ENCODE measurements at places on chromosomes 2 and 18.
A peak's percentile ranks its signal among the peaks of the same experiment; 100 is the strongest.

GRCh38 chr18:66271962-66272361, 331.9 kb downstream of the CDH19 start:
- no peak for DNase-seq

- no peak for DNase-seq
Measured at GRCh38 chr18:58315739-58316215, 271.8 kb downstream of the NEDD4L start.

- DNase-seq = no peak
Measured at GRCh38 chr2:96203130-96204028, 5.2 kb downstream of the STARD7 start.

GRCh38 chr2:55949613-55950012, 26.0 kb upstream of the EFEMP1 start:
- no peak for DNase-seq

GRCh38 chr2:33510586-33510968, 34.1 kb downstream of the RASGRP3 start:
- no peak for DNase-seq

- DNase-seq = no peak
Measured at GRCh38 chr2:10889651-10890215, 22.0 kb upstream of the KCNF1 start.

DNA sequence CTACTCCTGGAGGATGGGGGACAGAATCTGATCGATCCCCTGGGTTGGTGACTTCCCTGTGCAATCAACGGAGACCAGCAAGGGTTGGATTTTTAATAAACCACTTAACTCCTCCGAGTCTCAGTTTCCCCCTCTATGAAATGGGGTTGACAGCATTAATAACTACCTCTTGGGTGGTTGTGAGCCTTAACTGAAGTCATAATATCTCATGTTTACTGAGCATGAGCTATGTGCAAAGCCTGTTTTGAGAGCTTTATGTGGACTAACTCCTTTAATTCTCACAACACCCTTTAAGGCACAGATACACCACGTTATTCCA, 844 bp downstream of the PROC start:
- DNase-seq = no peak

DNA sequence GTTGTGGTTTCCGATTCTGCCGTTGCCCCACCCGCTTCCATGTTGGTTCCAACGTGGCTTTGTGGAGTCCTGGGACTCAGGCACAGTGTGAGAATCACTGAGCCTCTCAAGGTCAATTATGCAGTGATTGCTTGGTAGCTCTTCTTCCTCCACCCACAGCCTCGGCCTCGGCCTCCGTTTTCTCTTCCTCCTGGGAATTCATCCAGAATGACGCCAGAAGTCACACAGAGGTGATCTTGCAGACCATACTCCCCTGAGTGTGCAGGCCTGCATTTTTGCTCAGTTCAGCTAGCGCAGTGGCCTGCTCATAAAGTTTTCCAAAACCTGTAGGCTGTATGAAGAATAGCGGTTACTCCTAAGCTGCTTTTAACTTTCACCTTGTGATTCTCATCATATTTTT, 273.3 kb downstream of the GBX2 start:
- DNase-seq = no peak

GRCh38 chr2:205066081-205066480, 520.8 kb downstream of the PARD3B start:
- no peak for DNase-seq

- no peak for DNase-seq
Measured at GRCh38 chr2:48364100-48364499, 165.9 kb upstream of the STON1 start.

DNA sequence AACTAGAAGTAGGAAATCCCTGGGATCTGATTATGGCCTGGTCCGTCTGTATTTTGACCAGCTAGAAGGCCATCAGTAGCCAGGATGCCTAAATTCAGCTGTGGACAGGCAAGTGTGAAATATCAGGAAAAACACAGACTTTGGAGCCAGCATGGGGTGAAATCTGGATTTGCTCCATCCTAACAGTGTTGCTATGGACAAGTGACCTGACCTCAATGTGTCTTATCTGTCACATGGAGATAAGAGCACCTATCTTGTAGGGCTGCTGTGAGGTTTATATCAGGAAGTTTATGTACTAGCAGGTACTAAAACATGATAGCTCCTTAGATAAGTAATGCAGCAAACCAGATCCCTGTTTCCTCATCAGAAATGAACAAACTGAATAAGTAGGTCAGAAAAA, 460.4 kb downstream of the STK39 start:
- no peak for DNase-seq

GRCh38 chr2:232133078-232133477, 171.6 kb downstream of the DIS3L2 start:
- no peak for DNase-seq

GRCh38 chr2:144971786-144972335, 451.9 kb upstream of the ZEB2 start:
- no peak for DNase-seq

DNA sequence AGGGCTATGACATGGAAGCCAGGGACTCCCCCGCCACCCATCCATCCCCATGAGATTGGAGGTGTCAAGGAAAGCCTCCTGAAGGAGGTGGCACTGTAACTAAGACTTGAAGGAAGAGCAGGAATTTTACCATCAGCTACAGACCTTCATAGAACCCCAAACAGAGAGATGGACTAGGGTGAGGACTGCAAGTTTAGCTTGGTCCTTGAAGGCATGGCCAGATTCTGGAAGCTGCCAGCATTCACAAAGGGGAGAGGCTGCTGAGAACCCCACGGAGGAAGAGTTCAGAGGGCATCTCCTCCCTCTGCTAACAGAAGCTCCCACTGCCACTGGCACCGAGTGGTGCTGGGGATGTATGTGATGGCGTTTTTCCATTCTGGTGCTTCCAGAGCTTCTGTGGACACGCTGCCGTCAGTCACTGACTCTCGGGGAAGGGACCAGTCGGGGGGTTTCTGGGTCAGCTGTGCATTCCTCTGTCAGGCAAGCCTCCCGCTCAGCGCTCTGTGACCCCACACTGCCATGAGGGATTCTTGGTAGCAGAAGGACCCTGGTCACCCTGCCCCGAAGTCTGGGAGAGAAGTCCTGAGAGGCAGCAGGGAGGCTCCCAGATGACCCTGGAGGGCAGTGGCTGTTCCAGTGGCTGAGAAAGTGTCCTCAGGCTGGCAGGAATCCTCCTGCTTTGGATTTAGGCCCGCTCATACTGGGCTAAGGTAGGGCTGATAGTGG, 18.1 kb downstream of the TMEM185B start:
- DNase-seq = no peak

- no peak for DNase-seq
Measured at GRCh38 chr18:50306944-50307343, 19.5 kb upstream of the CXXC1 start.

DNA sequence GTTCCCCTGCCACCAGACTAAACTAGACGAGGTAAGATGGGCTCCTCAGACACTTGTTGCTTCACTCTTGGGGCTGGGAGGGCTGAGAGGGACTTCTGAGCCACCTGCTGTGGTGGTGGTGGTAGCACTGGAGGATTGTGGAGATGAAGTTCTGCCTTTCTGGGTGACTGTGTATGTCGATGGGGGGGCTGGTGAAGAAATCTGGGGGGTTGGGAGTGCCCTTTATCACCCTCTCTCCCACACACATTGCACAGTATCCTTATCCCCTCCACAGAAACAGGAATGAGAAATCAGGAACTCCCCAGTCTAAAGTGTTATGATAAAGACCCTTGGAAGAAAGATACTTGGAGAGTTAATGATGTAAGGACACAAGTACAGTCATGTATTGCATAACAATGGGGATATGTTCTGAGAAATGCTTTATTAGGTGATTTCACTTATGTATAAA, 38.5 kb downstream of the HK2 start:
- no peak for DNase-seq

- DNase-seq = no peak
Measured at GRCh38 chr2:142875010-142875409, 2.5 kb upstream of the KYNU start.

DNA sequence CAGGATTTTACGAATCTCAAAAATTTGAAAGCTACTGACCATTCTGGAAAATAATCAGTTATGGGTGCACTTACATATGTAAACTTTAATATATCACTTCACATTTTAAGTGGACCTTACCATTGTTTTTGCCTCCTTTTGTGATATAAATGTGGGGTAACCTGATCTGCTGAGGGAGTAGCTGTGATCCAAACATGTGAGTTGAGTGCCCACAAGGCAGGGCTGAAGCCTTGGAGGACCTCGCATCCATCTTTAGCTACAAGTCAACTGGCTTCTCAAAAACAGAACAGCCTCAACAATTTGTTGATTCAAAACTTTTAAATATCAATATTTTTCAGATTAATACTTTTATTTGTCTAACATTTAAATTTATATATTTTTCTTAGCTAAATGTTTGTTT, 178.2 kb downstream of the PLCL1 start:
- no peak for DNase-seq

- no peak for DNase-seq
Measured at GRCh38 chr2:60677356-60677755, 78.7 kb upstream of the PAPOLG start.

DNA sequence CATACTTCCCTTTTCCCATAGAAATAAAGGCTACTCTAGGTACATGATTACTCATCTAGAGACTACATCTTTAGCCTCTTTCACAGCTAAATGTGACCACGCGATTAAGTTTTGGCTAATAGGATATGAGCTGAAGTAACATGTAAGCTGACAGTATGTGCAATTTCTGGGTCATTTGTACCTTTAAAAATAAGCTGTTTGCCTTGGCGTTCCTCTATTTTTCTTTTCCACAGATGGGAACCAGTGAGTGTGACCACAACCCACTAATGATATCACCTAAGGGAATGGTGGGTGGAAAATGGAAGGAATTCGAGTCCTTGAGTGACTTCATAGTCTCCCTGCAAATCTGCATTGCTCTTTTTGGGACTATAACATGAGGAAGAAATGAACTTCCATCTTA, 11.7 kb upstream of the NABP1 start:
- DNase-seq = no peak

DNA sequence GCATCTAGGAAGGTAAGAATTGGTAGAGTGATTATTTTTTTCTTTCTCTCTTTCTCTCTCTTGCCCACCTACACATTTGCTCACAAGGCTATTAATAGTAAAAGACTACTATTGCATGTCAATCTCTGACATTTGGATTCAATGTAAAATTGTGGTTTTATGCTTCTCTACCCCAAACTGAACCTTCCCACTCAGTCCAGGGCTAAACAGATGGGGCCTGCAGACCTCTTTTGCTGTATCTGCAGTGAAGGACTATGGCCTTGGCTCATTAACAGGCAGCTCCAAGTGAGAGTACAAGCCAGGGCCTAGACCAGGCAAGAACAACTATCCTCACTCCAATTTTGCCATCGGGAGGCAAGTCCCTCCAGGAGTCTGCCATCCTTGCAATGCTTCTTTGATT, 68.3 kb upstream of the ARL4C start:
- DNase-seq = no peak

GRCh38 chr2:57693177-57693576, 353.4 kb upstream of the VRK2 start:
- no peak for DNase-seq

- peak; percentile 51 for DNase-seq
Measured at GRCh38 chr2:230987137-230988020, 8.5 kb upstream of the SPATA3 start.

Measured in stimulated activated CD4-positive, alpha-beta T cell treated with anti-CD3 and anti-CD28 coated beads, Interleukin-1b, Interleukin-23, amount 100 ng/mL, for 1 hour (primary cell).